ENCODE measurements at places on chromosomes 2 and 18.

DNA sequence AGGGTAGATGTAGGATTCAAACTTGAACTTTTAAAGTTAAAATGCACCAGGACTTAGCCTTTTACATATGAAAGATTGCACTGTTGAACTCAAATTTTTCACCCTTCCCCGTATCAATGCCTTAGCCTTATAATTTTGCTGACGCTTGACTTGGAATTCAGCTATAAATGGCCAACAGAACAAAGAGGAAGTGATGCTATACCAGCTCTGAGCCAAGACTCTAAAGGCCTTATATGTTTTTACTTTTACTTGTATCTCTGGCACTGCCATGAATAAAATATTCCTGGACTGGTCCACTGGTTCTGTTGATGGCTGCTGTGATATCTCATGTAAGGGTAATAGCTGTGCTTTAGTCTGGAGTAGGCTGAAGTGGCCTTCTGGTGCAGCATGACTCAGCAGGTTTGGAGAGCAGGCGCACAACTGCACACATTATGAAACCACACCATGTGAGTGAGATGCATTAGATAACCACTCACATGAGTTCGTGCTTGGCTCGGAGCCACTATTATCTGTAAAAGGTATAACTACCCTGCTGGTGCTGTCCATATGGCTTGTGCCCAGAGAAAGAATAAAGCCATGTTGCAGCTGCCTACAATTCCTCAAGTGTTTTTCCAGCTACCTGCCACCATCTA, 8.4 kb upstream of the IER3IP1 start:
- DNase-seq, result no peak

- no peak for DNase-seq
These were observed 32.0 kb upstream of the MYCN start for GRCh38 chr2:15908371-15908770.

- DNase-seq, result no peak
These were observed 324.1 kb downstream of the DLGAP1 start for GRCh38 chr18:4130734-4131719.

GRCh38 chr18:61064911-61065310, 268.3 kb upstream of the CDH20 start:
- DNase-seq, result no peak

- DNase-seq, result no peak
These were observed 79.6 kb downstream of the TGIF1 start for GRCh38 chr18:3529601-3530000.

DNA sequence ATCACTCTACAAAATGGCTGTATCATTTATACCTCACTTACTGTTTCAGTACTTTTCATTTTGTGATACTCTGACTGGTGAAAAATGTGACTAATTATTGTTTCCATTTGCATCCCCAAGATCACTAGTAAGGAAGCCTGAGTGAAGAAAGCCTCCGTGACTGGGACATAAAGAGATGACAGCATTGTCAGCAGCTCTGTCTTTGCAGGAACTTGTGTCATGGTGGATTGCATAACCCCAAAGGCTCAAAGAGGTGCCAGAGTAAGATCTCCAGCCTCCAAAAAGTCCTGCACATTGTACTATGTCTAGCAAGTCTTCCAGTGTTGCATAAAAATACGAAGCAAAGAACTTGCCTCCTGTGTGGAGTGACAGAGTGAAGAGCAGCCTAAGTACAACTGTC, 187.5 kb upstream of the CRIM1 start:
- no peak for DNase-seq

- no peak for DNase-seq
These were observed 118.3 kb downstream of the FMNL2 start for GRCh38 chr2:152453129-152453911.

DNA sequence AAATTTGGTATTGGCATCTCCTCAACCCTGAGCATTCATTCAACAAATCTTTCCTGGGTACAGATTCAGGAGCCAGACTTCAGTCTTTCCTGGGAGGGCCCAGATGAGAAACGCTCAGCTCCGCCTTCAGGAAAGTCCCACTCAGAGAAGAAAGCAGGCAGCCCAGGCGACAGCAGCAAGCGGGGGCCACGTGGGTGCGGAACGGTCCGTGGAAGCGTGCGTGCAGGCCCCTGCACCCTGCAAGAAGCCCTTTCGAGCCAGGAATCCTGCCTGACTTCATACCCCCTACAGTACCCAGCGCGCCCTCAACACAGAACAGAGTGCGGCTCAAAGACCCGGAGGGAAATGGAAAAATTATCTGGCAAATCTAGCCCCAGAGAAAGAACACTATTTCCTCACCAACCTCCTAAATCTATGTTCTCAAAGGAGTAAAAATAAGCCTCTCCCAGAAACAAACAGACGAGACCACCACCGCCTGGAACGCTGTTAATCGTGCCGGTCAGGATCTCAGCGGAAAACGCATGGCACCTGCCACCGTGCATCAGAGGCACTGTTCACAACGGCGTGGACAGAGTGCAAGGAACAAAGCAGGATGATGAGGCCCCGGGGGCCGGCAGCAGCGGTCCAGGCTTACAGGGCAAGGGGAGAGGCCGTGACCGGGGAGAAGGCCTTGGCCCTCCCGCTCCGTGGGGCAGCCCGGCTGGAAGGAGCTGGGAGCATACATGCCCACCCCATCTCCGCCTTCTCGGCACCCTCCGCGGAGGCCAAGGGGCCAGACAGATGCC, 318.3 kb downstream of the EIPR1 start:
- DNase-seq, result no peak

GRCh38 chr2:196205011-196205766, 33.8 kb upstream of the STK17B start:
- no peak for DNase-seq

DNA sequence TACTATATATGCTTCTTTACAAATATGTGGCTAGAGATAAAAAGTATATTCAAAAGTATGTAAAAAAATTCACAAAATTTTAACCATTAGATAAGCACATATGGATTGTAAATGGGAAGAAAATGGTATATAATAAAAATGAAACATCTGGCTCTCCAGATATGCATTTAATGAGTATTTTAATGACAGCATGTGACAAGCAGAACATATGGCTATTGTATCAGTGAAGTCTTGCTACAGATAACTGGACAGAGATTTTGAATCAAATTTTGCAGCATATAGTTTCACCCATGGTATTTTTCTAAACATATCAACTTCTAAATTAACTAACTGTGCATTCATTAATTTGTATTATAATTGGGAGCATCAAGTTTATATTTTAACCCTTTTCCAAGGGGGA, 5.0 kb upstream of the ABCA12 start:
- no peak for DNase-seq

DNA sequence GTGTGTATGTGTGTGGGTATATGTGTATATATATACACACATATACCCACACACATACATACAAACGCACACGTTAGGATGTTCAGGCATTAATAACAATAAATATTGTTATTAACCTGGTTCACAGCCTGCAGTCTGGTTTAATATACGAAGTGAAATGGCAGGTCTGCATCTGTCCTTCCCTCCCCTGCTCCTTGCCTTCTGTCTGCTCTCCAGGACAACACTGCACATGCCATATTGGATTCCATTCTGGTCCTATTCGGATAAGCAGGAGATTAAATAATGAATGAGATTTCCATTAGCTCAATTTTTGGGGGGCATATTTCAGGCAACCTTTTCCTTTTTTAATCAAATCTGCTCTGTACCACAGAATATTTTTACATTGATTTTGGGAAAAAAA, 158.0 kb downstream of the CELF4 start:
- DNase-seq, result no peak

DNA sequence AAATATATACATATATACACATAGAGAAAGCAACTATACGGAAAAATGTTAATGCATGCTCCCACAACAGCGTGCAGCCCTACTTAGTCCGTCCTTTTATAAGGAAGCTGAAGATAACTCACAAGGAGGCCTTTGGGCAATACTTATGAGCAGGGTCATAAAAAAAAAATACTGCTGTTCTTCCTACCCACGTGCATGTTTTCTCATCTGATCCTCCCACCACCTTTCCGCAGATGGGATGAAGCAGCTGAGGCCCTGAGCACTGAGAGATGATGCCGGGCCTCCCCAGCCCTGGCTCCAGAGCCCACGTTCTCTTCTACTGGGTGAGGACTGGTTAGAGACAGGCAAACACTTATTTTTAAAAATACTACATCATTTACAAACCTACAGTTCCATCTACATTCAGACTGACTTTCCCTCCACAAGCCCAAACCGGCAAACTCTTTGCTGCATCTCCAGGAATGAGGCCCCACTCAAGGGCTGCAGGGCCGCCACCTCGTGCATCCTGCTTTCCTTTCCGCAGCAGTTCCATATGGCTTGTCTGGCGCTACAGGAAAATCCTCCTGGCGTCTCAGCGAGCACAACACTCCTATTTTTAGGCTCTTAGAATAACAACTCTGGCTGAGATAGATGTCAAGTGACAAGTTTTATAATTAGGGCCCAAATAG, 41.6 kb downstream of the TBC1D8 start:
- no peak for DNase-seq

- DNase-seq, result no peak
These were observed 117.6 kb downstream of the DOCK10 start for GRCh38 chr2:224924631-224925030.

GRCh38 chr2:74911061-74911460, 47.4 kb upstream of the POLE4 start:
- DNase-seq, result no peak

GRCh38 chr2:15155959-15156574, 405.1 kb downstream of the NBAS start:
- DNase-seq, result no peak

DNA sequence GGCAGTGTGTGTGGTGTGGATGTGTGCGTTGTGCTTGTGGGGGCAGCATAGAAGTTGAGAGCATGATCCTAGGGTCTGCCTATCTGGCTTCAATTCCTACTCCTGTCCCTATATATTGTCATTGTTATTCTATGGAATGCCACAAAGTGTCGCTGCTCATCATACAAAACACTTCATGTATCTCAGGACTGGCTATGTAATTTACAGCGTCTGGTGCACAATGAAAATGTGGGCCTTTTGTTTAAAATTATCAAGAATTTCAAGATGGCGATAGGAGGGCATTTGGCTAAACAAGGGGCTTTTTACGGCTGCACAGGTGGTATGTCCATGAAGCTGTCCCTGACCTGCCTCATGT, 3.4 kb downstream of the SERPINB2 start:
- no peak for DNase-seq

DNA sequence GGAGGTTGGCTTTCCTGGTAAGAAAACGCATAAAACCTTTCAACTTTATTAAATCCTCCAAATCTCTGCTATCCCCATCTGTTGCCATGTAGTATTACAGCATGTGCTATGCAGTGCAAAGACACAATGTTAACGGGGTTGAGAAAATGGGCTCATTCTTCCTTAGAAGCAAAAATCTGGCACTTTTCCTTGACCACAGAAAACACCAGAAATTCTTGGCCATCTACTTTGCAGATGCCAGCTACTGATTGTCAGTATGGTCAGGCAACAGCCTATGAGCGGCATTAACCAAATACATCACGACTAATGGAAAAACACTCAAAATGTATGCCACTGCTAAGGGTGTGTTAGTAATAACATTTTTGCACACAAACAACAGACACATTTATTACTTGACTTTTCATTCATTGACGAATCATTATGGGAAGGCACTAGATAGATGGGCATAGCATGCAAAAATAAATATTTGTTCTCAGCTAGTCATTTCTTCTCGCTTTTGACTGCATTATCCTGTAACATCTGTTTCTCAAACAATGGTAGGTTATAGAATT, 65.2 kb upstream of the CRIM1 start:
- no peak for DNase-seq

GRCh38 chr18:26614374-26614773, 66.0 kb upstream of the KCTD1 start:
- no peak for DNase-seq

- no peak for DNase-seq
These were observed 98.2 kb downstream of the DPP4 start for GRCh38 chr2:161975813-161976160.

Data from activated T-helper 1 cell treated with anti-CD3 and anti-CD28 coated beads, Interleukin-2, amount 50 U/mL, for 16 hours (primary cell).